Esophagus squamous epithelium (tissue), 5 donors: ENCODE measurements at places on chromosomes 11 and 22.

DNA sequence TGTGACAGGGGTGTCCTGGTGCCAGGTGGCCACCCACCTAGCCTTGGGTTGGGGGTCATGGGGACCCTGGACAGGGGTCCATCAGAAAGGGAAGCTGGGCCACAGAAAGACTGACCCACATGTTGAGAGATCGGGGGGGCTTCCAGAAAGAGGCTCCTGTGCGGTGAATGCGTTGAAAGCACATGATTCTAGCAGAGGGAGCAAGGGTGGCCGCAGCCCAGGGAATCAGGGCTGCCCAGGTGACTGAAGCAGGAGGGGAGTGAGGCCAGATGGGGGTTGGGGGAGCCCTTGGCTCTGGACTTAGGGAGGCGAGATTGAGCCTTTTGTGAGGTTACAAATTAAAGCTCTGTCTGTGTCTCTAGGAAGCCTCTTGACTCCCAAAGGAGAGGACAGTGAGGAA, 80.7 kb downstream of the MORC2 start:
- DNase-seq, result no peak

DNA sequence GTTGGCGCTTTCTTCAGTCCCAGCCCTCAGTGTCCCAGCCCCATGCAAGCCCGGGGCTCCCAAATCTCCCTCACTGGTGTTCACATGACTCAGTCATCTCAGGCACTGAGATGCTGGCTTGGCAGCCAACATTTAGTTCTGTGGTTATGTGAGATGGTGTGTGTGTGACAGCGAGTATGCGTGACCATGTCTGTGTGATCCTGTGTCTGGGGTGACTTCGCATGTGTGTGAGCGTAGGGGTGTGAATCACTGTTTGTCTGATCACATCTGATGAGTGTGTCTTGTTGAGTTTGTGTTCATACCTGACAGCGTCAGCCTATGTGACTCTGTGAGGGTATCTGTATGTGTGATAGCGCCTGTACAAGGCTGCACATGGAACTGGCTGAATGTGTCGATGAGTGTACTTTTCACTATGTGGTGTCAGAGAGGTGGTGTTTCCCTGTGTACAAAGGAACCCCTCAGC, 16.2 kb downstream of the CREB3L1 start:
- DNase-seq, result no peak

DNA sequence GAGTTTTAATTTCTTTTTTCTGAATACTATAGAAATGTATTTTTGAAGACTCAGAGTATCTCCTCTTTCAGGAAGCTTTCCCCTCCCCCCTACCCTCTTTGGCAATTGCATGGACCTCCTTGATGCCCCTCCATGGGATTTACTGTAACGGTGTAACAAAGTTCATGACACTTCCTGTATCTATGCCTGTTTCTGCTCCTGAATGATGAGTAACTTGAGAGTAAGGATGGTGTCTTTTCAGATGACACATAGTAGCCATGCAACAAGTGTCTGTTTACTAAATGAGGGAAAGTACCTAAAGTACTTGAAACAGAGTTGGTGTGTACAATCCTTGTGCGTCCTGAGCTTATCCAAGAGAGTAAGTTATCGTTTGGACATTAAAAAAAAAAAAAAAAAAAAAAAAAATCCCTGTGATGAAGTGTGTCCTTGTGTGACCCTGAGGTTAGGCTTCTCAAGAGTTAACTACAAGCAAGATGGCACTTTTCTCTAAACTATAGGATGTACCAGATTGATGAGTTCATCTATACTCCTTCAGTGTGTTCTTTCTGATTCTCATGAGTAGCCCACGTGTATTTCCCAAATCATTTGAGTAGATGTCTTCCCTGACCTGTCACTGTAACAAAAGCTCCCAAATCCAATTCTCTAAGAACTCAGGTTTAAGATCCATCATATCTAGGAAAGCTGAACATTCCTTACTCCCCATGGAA, 7.4 kb downstream of the ETS1 start:
- DNase-seq, result no peak

- DNase-seq, result no peak
These were observed 349.2 kb downstream of the AASDHPPT start for GRCh38 chr11:106426696-106427095.

- DNase-seq, result no peak
These were observed 21.2 kb downstream of the PACSIN2 start for GRCh38 chr22:42993651-42994275.

GRCh38 chr11:7020183-7020917, at the start of the genes NLRP14 and ZNF214:
TSS of gene NLRP14 (plus strand) at chr11:7020479. CDS start at chr11:7038587, 18,108 bp downstream.
TSS of gene ZNF214 (minus strand) at chr11:7020346. CDS start at chr11:7002835, 17,511 bp downstream.
- peak; percentile 34 for DNase-seq

DNA sequence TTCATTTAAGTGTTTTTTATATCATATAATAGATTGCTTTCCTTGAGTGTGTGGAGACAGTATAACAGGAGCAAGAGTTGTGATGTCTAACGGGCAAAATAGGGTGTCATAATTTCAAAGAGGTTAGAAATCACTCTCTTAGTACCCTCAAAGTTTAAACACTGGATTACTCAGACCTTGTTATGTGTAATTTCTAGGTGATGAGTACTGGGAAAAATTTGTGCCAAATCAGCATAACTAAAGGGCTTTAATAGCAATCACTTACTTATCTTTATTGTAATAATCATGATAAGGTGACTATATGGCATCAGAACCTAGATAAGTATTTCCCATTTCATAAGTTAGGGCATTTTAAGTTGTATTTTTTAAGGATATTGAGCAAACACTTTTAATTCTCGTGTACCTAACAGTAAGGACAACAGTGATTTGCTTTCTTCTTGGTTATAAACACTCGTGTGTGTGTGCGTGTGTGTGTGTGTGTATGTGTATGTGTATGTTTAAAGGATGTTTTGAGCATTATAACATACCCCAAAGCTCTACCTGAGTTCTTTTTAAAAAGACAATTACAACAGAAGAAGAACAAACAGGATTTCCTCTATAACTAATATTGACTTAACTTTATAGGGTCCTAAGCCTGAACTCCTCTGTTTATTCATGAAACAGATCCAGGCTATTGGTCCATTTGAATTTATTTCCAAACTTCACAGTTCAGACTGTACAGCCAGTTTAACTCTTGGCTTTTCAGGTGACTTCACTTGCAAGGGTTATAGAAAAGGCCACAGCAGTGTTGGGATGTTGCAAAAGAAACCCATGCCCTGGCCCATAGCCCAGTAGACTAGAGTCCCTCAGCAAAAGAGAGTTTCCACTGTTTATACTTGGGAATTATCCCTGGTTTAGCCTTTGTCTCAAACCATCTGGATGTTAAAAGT, 23.7 kb upstream of the PDE3B start:
- no peak for DNase-seq

GRCh38 chr11:107337917-107338316, 119.7 kb downstream of the CWF19L2 start:
- no peak for DNase-seq

GRCh38 chr22:39088685-39089032, 8.4 kb upstream of the APOBEC3H start:
- no peak for DNase-seq

DNA sequence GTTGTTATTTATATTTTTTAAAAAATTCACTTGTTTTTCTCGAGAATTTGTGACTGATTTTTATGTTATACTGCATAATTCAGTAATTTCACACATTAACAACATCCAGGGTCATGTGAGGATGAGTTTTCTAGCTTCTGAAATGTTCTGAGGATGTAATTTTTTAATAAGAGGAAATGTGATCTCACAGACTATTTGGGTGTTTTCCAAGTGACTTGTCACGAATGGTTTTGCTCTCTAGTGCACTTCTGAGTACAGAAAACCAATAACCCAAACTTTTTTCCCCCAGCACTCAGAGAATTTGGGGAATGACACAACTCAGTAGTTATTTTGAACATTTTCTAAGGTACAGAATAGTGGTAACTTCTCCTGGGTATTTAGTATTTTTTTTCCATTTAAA, 821.1 kb upstream of the ARHGAP42 start:
- DNase-seq, result no peak

DNA sequence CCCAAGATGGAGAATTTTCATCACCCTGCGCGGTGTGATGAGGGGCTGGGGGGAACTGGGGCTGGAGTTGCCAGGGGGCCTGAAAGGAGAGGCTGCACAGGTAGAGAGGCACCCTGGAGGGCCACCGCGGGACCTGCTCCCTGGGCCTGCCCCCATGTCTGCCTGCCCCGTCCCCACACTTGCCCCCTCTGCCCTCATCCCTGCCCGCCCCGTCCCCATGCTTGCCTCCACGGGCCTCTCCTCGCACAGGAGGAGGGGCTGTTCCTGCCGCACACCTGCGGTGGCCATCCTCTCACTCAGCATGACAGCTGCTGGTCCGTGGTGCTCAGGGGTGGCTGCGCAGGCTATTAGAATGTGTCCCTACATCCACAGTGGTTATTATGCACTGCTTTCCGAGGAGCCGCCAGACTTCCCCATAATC, 43.5 kb downstream of the LINC01488 start:
- DNase-seq, result no peak

DNA sequence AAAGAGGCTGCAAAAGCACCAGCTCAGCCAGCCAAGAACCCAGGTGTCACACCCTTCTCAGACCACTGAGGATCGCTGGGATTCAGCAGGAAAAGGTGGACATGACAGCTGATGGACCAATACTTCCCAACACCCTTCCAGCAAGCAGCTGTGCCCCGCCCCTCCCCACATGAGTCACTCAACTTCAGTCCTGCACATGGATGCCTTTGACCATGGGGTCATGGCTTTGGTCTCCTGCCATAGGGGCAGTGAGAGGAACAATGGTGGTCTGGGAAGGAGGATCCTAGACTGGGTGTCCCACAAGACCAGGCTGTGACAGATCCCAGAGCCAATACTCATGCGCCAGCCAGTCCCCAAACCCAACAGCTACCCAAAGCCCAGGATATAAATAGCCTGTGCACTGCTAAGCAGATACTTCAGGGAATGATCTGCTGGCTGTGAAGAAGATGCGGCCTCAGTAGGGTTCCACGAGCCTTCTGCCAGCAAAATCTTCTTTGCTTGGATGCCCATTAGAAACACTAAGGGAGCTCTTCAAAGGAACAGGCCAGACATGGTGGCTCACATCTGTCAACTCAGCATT, 5.5 kb upstream of the RGL4 start:
- no peak for DNase-seq

DNA sequence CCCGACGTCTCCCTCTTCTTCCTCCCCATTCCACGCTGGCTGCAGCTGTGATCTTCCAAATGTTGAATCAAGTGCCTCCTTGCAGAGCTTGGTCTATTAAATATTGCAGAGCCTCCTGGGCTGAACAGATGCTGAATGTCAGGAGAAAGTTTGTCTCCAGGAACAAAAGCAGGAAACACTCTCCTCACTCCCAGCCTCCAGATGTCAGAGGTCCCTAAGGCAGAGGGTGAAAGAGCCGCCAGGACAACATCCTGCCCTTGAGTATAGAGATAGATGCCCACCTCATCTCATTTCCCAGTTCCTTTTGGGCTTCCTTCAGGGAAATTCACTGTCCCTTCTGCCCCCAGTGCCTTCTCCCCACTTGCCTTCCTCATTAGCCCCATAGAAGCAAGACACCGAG, 40.8 kb upstream of the IGSF9B start:
- DNase-seq, result no peak

GRCh38 chr11:66464916-66465315, 1.8 kb upstream of the PELI3 start:
- no peak for DNase-seq
